ENCODE measurements at places on chromosomes 6 and 20.

- DNase-seq, result no peak
Observed at GRCh38 chr6:140076105-140076504, 701.7 kb upstream of the CITED2 start.

DNA sequence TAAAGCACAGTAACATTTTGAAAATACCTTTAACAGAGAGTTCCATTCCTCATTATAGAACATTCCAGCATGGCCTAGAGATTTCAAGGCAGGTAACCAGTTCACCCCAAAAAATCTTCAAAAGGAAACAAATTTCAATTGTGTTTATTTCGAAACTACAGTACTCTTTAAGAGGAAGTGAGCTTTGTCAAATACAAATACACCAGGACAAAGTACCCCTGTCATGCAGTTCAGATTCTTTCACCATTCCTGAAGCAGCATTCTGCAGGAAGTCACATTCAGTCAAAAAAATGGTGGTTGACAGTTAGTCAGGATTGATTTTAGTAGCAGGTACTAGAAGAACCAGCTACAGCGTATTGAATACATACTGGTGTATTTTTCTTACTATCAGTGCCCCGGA, 89.6 kb upstream of the RIN2 start:
- no peak for DNase-seq

DNA sequence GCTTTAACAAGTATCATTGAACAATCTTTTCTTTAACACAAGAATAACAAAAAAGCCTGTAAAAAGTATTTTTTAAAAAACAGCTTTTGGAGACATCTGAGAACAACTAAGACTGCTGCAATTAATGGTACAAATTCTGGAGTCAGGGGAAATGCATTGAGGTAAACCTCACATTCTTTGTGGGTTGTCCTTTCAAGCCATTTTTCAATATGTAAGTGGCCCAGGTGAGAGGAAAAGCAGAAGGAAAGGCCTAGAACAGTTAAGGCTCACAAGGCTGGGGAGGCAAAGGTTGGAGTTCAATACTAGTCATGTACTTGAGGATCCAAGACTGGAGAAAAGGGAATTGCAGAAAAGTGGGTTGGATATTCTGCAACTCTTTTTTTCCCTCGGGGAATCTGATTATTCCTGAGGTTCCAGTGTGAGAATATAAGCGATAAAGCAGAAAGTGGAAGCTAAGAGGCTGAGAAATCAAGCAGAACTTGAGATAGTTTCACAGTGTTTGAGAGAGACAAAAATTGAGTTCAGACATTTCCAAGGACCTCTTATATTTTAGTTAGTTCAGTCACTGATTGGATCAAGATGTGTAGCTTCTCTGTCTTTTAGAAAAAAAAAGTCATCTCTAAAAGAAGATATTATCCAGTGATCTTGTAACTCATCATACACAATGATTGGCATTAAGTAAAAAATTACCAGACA, 25.0 kb upstream of the TXLNB start:
- DNase-seq, result no peak

GRCh38 chr6:162963861-162964260, 236.1 kb downstream of the PACRG start:
- DNase-seq, result no peak

DNA sequence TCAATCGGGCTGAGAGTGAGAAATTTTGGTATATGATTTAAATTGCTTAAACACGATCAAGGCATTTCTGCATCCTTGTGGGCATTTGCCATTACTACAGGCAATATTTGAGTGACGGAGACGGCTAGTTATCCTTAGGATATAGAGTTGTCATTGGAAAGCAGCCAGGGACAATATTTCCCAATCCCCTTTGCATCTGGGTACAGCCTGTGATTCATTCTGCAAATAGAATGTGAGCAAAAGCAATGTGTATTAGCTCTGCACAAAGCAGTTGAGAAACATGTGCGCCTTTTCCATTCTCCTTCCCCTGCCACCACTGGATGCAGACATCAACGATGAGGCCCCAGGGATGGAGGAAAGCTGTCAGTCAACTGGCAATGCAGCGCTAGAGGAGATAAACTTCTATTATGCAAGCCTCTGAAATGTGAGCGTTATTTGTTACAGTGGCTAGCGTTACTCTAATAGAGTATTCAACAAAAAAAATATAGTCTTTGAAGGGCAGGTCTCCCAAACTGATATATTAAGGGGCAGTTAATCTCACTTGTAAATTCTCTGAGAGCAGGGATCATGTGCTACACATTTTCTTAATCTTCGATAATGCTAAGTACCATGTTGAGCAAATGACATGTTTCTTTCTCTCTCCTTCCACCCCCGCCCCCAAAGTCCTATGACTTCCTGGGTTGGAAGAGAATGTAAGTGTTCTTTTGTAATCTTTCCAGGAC, 37.1 kb upstream of the NCOA3 start:
- DNase-seq, result no peak

DNA sequence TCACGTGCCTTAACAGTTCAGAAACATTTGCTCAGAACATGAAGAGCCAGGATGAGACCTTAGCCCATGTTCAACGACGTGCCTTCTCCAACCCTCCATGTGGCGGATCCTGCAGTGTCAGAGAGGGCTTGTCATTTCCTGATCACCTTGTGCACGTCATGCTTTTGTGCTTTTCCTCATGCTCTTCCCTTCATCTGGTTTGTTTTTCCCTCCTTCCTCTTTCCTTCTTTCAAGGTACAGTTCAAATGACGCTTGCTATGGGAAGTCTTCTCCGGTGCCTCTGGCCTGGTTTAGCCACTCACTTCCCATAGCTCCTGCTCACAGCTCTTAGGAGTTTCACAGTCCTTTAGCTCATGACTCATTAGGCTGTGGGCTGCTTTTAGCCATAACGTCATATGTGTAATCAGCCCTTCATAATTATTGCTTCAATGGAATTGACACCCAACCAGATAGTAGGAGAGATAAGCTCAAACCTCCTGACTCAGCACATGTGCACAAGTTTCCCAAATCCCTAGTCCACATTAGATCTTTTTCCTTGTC, 102.7 kb upstream of the CNKSR3 start:
- DNase-seq, result peak; percentile 47

DNA sequence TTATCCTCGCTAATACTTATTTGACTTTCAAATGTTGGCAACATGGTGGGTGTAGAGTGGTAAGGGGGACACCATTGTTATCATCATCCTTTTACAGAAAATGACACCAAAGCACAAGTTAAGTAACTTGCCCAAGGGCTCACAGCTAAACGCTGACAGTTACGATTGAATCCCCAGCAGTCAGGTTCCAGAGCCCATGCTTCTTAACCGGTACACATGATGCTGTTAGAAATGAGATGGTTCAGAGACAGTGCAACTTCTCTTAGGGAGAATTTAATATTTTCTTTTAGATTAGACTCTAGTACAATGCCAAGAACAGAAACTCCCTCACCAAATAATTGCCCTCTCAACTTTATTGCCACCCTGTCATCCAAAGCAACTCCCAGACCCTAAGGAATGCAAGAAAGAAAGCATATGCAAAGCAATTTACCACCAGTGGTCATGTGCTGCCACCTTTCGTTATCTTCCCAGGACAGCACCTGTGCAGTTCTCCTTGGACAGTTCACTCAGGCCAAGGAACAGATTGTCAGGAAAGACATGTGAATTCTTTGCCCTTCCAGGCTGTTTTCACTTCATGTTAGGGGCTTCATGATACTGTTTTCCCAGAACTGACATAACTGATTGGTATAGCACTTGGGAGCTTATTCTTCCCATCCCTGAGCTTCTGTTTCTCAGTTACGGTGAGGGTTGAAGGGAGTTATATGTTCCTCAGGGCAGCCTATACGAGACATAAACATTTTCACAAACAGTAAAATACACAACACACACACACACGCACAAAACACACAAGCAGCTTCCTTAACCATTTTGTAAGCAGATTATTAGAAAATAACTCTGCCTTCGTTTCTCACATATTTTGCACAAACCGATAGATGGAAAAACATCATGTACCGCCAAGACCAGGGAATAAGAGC, 5.1 kb downstream of the HLA-DMA start:
- peak; percentile 14 for DNase-seq

GRCh38 chr6:89985751-89986493, 91.7 kb downstream of the GJA10 start:
- no peak for DNase-seq
